ENCODE measurements at places on chromosomes 2 and 18. TPM values are rescaled to one million over a fixed set of nuclear protein-coding genes. Genes with fewer than 3 reads are reported as not detected.

CNRIP1 gene
- total RNA-seq, result 22.1 TPM

FAM228A gene
- total RNA-seq, result 1.7 TPM

C1GALT1C1L gene
- total RNA-seq, result 1.1 TPM

PCARE gene
- total RNA-seq, result 0.18 TPM

LYG2 gene
- not detected for total RNA-seq

COL4A3 gene
- total RNA-seq, result 44.4 TPM

CKAP2L gene
- 8.2 TPM for total RNA-seq

LYPD1 gene
- 57.0 TPM for total RNA-seq

ZNF397 gene
- total RNA-seq, result 38.1 TPM

LRP1B gene
- 2.1 TPM for total RNA-seq

ALPG gene
- not detected for total RNA-seq

CDH7 gene
- total RNA-seq, result 12.5 TPM

LIMS2 gene
- total RNA-seq, result 13.8 TPM

CTAGE1 gene
- not detected for total RNA-seq

OTOS gene
- not detected for total RNA-seq

CDH20 gene
- 3.9 TPM for total RNA-seq

SLC19A3 gene
- 15.9 TPM for total RNA-seq

DSG3 gene
- total RNA-seq, result not detected

KCNE4 gene
- total RNA-seq, result 11.2 TPM

DTNB gene
- total RNA-seq, result 19.4 TPM

AP1S3 gene
- total RNA-seq, result 21.9 TPM

EVX2 gene
- total RNA-seq, result not detected

L3MBTL4 gene
- 10.7 TPM for total RNA-seq

BARD1 gene
- total RNA-seq, result 41.9 TPM

ABCG5 gene
- total RNA-seq, result 0.18 TPM

MOB4 gene
- 40.2 TPM for total RNA-seq

BMP10 gene
- not detected for total RNA-seq

KRTCAP3 gene
- 1.1 TPM for total RNA-seq

LINC00305 gene
- 0.64 TPM for total RNA-seq

SERPINB2 gene
- total RNA-seq, result 0.99 TPM

PRKAG3 gene
- 5.0 TPM for total RNA-seq

ASB18 gene
- 2.0 TPM for total RNA-seq

TUBA4B gene
- not detected for total RNA-seq

ATF2 gene
- 67.7 TPM for total RNA-seq

CXCR1 gene
- 1.4 TPM for total RNA-seq

NTSR2 gene
- total RNA-seq, result not detected

RAB6C gene
- total RNA-seq, result 0.23 TPM

GAD1 gene
- total RNA-seq, result 2.0 TPM

FBLN7 gene
- total RNA-seq, result 12.6 TPM

NCKAP1 gene
- 114 TPM for total RNA-seq

NPHP1 gene
- 8.3 TPM for total RNA-seq

POTEI gene
- total RNA-seq, result 0.06 TPM

PPP1R1C gene
- total RNA-seq, result 1.7 TPM

UBR3 gene
- total RNA-seq, result 70.8 TPM

SLC30A3 gene
- 2.2 TPM for total RNA-seq

SYT4 gene
- total RNA-seq, result 1.1 TPM

CERS6 gene
- 40.2 TPM for total RNA-seq

WDR33 gene
- 51.6 TPM for total RNA-seq

GPR17 gene
- 0.18 TPM for total RNA-seq

ZNF396 gene
- 3.9 TPM for total RNA-seq

CFC1B gene
- not detected for total RNA-seq

TCF23 gene
- 0.35 TPM for total RNA-seq

PTMA gene
- 1,202 TPM for total RNA-seq

FOSL2 gene
- 59.0 TPM for total RNA-seq

AGBL5 gene
- 31.6 TPM for total RNA-seq

CPSF3 gene
- 38.1 TPM for total RNA-seq

NEU2 gene
- not detected for total RNA-seq

ST6GAL2 gene
- total RNA-seq, result 21.7 TPM

Data from metanephros (tissue), 2 donors.